ENCODE measurements at places on chromosomes 6 and 20.

- DNase-seq, result no peak
These were observed 69.4 kb downstream of the LAMA4 start for GRCh38 chr6:112184951-112185350.

GRCh38 chr6:105988812-105989577 is 97.1 kb upstream of the PRDM1 start:
- no peak for DNase-seq

- DNase-seq, result no peak
These were observed 49.6 kb upstream of the GFRAL start for GRCh38 chr6:55277646-55278045.

DNA sequence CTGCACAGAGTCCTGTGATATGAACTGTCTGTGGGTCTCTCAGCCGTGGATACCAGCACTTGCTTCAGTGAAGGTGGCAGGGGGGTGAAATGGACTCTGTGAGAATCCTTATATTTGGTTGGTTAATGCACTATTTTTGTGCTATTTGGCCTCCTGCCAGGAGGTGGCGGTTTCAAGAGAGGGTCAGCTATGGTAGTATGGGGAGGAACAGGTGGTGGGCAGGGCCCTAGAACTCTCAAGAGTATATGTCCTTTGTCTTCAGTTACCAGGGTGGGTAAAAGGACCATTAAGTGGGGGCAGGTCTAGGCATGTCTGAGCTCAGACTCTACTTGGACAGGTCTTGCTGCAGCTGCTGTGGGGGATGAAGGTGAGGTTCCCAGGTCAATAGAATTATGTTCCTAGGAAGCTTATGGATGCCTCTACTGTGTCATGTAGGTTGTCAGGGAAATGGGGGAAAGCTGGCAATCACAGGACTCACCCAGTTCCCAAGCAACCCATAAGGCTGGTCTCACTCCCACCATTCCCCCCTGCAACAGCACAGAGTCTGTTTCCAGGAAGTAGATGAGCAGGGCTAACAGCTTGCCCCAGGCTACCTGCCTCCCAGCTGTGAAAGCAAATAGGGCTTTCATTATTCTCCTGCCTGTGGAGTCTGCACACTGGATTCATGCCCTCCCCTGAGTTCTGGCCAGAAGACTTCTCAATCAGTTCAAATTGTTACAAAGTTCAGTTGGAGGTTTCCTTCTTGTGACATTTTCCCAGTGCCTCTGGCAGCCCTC is 56.8 kb upstream of the PHIP start:
- no peak for DNase-seq

DNA sequence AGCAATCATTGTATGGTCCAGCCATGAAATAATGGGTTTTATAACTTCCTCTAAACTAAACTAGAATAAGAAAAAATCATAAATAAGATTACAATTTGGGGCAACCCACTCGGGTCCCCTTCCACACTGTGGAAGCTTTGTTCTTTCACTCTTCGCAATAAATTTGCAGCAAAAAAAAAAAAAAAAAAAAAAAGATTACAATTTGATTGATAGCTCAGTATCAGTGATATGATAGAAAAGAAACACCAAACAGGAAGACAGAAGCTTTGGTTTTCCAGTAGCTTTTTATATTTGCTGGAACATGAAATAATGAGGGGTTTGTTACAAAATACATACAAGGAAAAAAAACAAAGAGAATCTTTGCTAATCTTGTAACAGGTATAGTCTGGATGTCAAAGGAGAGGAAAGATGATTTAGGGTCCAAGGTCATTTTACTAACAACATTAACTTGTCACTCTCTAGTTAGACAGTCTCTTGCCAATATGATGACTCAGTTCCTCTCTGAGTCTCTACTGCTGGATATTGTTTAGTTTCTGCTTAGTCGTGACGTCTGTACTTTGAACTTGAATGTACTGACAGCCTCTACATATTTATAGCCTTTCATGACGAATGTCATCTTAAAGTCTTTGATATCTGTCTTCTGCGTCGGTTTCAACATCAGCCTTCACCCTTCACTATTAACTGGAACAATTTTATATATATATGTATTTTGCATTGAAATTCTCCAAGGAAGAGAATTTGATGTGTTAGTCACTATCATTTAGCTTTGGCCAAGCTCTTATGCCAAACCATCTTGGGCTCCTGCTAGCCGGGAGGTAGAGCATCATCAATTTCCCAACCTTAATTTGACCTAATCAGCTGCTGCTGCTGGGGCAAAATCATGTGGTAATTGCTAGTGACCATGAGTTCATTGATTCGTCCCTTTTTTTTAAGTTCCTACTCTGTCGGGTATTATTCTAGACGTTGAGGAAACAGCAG is 213.1 kb upstream of the STXBP5 start:
- DNase-seq, result no peak

GRCh38 chr20:58717278-58718091 is 24.9 kb downstream of the NPEPL1 start:
- no peak for DNase-seq

GRCh38 chr20:2312876-2313275 is 17.1 kb downstream of the TGM3 start:
- DNase-seq, result no peak

Measured in NCI-H774 (cell line).